IPS DF 19.7 (cell line): ENCODE measurements at places on chromosomes 16 and 17.

DNA sequence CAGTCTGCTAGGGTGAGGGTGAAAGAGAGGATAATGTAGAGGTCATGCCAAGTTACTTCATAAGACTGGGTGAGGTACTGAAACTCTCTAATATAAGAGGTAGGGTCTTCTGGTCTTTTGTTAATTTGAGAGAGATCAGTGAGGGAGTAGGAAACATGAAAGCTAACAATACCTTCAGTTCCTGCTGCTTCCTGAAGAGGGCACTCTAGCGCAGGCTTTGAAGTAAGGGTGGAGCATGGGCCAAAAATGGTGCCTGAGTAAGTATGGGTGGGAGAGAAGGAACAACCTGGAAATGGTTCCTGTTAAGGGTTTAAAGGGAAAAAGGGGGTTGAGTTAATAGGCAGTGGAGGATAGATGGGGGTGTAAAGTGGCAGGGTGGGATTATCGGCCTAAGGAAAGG is 2449.5 kb downstream of the TP53TG3F start:
- no peak for DNase-seq

DNA sequence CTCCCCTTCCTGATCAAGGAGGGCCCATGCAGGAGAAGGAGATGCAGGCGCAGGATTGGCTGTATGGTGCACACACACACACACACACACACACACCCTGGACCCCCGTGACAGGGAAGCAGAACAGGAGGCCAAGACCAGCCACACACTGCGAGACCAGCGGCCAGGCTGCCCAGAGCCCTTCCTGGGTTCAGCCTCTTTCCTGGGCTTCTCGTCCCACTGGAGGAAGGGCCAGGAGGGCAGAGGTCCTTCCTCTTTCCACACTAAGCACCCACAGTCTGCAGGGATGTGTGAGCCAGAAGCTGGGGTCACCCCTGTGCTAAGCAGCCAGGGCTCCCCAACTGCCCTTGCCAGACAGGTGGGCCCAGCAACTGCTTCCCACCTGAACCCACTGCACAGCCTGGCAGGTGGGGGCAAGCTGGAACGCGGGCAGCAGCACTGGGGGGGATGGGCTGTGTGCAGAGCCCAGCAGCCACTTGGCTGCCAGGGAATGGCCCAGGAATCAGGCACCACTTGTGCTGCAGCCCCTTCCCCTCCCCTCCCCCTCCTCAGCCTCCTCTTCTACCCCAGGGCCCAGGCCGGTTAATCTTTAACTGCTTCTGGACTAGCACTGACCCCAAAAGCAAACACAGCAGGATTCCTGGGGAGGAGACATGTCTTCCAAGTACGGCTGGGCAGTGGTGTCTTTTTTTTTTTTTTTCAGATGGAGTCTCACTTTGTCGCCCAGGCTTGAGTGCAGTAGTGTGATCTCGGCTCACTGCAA is 44.6 kb upstream of the SLC38A10 start:
- no peak for DNase-seq

- DNase-seq, result no peak
Measured at GRCh38 chr16:83831456-83831987, 23.7 kb downstream of the HSBP1 start.

GRCh38 chr17:74337834-74338500 is 11.9 kb downstream of the KIF19 start:
- no peak for DNase-seq

- DNase-seq, result no peak
Measured at GRCh38 chr17:61048376-61049106, 351.1 kb upstream of the TBX2 start.

DNA sequence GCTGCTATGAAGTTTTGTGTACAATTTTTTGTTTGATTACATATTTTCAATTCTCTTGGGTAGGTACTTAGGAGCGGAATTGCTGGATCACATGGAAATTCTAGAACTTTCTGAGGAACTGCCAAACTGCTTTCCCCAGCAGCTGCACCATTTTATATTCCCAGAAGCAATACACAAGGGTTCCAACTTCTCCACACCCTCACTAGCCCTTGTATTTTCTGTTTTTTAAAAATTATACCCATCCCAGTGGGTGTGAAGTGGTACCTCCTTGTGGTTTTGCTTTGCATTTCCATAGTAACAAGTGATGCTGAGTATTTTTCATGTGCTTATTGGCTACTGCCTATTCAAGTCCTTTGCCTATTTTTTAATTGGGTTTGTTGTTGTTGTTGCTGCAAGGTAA is 20.9 kb downstream of the NACA2 start:
- DNase-seq, result no peak

DNA sequence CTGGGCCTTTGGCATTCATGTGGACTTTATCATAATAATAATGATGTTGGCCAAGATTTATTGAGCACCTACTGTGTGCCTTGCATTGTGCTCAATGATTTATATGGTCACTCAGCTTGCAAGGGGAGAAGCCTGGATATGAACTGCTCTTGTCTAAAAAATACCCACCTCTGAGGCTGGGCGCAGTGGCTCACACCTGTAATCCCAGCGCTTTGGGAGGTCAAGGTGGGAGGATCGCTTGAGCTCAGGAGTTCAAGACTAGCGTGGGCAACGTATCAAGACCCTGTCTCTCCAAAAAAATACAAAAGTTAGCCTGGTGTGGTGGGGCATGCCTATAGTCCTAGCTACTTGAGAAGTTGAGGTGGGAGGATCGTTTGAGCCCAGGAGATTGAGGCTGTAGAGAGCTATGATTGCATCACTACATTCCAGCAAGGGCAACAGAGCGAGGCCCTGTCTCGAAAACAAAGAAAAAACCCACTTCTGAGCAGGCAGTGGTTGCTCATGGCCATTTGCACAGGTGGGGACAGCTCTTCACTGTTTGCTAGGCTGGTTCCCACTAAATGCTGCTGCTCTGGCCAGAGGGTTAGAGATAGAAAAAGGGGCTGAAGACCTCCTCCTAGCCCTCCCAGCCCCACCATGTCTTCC is 4.3 kb upstream of the ADGRG1 start:
- no peak for DNase-seq

- DNase-seq, result no peak
Measured at GRCh38 chr17:56867948-56868376, 34.0 kb downstream of the DGKE start.

GRCh38 chr17:75983501-75984181 is 4.6 kb downstream of the TEN1 start:
- no peak for DNase-seq

DNA sequence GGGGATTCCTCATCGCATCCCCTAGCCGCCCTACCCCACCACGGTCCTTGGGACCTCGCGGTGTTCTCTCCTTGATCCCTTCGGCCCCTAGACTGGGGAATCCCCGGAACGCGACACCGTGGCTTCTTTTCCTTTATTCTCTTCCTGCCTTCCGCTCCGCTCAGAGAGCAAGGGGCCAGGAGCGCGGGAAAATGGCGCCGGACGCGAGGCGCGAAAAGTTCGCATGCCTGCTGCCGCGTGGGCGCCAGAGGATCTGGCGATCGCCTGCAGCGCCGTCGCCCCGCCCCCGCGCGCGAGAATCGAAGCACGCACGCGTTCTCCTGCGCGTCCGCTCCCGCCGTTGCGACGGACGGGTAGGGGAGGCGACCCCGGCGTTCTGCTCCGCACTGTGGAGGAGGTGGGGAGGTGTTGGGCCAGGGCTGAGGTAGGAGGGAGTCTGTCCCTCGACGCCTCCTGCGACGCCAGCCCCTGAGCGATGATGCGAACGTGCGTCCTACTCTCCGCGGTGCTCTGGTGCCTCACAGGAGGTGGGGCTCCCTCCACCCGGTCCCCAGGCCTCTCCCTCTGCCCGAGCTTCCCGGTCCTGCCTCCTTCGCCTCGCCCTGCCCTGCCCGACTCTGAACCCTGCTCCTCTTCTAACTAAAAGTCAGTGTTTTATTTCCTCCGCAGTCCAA is at the start of gene ZPBP2:
Gene ZPBP2, plus strand, starts transcription at position 323 of the 674 bp plus-strand sequence. Its CDS starts 153 bp downstream, at position 476.
- no peak for DNase-seq

DNA sequence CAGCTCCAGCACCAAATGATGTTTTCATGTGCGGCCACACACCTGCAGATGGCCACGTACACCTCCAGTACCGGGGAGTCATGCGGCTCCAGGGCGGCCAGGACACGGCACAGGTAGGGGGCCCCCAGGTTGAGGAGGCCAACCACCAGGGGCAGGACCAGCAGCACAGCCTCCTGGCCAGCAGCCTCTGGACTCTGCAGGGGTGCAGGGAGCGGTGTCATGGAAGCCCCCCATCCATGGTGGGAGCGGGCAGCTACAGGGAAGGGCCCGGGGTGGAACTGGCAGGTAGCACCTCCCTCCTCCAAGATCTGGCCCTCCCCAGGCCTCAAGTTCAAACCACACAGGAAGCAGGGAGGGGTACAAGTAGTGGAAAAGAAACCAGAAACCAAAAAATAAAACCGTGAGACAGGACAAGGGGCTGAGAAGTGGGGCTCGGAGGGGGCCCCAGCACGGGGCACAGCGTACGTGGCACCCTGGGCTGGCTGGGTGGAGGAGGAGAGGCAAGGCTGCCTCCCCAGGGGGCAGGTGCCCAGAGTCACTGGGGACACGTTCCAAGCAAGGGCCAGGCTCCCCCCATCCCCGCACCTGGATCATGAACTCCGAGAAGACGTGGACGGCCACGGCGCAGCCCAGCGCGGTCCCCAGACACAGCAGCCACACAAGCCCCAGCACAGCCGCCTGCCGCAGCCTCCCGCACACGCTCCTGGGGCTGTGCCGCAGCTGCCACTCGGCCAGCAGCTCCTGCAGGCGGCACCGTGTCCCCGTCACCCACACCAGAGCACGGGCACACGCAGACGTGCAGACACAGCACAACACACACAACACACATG is 7.4 kb downstream of the TMC6 start:
- DNase-seq, result no peak

- peak; percentile 33 for DNase-seq
Measured at GRCh38 chr17:57834146-57834741, 15.6 kb downstream of the MRPS23 start.

DNA sequence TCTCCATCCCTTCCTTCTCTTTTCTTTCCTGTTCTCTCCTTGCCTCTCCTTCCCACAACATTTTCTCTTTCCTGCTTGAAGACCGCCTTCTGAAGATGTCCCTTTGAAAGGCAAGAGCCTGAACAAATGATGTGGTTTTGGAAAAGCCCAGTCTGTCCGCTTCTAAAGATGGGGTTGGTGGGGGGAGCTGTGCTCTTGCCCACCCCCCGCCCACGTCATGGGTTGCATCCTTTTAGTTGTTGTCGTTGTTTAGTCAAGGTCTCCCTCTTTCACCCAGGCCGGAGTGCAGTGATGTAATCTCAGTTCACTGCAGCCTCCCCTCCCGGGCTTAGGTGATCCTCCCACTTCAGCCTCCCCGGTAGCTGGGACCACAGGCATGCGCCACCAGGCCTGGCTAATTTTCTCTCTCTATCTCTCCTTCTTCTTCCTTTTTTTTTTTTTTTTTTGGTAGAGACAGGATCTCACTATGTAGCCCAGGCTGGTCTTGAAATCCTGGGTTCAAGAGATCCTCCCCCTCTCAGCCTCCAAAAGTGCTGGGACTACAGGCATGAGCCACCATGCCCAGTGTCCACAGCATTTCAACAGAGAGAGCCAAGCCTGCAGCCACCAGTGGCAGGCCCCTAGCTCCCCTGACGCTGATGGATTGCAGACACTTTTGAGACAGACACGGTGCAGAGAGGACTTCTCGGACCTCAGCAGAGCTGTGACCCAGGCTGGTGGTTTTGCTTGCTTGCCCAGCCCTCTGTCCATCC is 26.0 kb upstream of the CIBAR2 start:
- DNase-seq, result no peak

DNA sequence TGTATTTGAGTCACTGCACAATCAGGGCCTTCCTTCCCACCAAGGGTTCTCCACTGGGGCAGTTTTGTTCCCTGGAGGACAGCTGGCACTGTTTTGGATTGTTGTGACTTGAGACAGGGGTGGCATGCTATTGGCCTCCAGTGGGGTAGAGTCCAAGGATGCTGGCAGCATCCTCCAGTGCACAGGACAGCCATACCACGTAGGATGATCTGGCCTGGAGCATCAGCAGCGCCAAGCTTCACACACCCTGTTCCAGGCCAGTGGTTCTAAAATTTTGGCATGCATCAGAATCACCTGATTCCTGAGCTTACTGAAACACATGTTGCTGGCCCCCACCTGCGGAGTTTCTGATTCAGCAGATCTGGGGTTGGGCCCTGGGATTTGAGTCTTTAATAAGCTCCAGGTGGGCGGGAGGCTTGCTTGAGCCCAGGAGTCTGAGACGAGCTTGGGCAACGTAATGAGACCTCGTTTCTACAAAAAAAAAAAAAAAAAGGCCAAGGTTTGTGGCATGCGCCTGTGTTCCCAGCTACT is 83.2 kb downstream of the MGAT5B start:
- no peak for DNase-seq

DNA sequence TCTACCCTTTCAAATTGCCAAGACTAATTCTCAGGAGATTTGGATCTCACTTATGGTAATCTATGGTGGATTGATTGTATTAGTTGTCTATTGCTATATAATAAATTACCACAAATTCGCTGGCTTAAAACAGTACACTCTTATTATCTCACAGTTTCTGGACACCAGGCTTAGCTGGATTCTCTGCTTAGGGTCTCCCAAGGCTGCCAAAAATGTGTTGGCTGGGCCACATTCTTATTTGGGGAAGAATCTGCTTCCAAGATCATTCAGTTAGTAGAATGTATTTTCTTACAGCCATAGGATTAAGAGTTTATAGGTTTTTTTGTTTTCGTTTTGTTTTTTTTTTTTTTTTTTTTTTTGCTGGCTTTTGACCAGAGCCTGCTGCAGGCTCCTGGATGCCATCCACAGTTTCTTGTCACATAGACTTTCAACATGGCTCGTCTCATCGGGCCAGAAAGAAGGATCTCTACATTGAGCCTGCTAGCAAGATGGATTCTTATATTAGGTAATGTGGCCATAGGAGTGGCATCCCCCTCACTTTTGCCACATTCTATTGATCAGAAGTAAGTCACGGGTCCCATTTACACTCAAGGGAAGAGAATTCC is 415.3 kb downstream of the KIF2B start:
- DNase-seq, result no peak

GRCh38 chr17:75516619-75517296 is 430 bp downstream of the TSEN54 start:
- DNase-seq, result no peak

- no peak for DNase-seq
Measured at GRCh38 chr17:57640079-57640478, 105.0 kb downstream of the CCDC182 start.

DNA sequence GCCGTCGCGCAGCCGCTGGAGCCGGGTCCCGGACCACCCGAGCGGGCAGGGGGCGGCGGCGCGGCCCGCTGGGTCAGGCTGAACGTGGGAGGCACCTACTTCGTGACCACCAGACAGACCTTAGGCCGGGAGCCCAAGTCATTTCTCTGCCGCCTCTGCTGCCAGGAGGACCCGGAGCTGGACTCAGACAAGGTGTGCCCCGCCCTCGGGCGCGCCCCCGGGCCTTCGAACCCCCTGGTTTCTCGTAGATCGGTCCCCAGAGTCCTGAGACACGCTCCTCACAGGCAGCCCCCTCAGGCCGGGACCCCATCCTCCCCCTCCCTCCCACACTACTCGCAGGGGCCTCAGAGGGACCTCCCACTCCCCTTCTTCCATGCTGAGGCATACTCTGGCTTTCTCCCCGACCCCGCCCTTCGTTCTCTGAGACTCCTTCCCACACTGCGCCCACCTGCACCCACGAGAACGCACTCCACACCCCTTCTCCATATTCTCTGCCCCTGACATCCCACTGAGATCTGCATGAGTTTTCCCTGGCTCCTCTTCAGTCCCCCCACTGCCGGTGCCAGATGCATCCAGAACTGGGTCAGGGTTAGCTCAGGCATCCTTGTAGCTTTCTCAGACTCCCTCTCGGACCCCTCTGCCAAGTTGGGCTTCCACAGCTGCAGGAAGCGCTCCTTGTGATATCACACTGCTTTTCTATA is 523 bp downstream of the KCTD2 start:
- DNase-seq, result no peak
